ENCODE measurements at places on chromosomes 3 and 15.

GRCh38 chr15:101188637-101189408 lies 63.0 kb downstream of the CHSY1 start:
- no peak for DNase-seq

- DNase-seq, result no peak
Measured at GRCh38 chr3:170709046-170709445, 123.2 kb upstream of the SLC7A14 start.

GRCh38 chr3:65951836-65952505 lies 86.7 kb downstream of the MAGI1 start:
- no peak for DNase-seq

DNA sequence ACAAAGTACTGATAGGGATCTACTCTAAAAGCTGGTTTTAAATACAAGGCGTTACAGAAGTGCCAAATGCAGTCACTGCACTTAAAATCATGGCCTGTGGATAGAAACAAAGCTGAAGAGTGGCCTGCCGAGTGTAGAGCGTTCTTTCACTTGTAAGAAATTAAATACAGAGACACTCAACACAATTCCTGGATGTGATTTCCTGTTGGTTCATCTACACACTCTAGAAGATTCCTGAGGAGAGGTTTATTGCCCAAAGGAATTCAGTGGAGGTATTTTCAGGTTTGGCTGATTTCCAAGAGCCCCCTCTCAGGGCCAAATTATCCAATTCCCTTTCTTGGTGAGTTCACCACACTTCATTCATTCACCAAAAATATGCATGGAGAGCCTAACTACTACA lies 200.3 kb upstream of the IL12A start:
- DNase-seq, result no peak

GRCh38 chr3:58369038-58369437 lies 36.3 kb downstream of the PXK start:
- no peak for DNase-seq

- no peak for DNase-seq
Measured at GRCh38 chr3:78013653-78014052, 973.8 kb downstream of the ROBO2 start.

DNA sequence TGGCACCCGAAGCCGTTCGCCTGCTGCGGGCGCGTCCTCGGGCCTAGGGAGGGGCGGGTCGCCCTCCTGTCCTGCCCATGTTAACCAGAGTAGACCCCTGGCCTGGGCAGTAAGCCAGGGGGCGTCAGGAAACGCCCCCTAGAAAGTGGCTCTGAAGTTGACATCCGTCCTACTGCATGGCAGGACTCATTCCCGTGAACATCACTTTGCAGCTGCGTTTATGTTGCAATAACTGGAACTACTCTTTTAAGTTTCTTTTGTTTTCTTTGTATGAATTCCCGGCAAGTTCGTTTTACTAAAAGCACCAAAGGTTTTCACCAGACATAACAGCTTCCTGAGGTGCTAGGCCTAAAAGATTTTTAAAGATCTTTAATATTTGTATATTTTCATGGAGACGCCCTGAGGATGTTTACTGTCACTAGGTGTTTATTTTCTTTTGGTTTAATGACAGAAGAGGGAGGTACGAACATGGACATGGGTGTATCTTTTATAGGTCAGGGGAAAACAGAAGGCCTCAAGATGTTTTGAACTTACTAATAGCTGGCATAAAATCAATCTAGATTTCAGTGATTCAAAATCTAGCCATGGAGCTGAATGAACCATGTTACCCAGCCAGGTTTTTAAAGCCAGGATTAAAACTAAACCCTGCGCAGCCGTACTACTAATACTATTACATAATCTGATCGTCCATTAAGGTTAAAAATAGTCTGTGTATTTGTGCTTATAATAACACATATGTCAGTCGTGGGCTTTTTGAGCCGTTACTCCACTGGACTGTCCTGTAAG lies 1.0 kb downstream of the C15orf61 start:
- DNase-seq, result no peak

GRCh38 chr3:146838221-146838620 lies 233.1 kb upstream of the PLSCR5 start:
- DNase-seq, result no peak

DNA sequence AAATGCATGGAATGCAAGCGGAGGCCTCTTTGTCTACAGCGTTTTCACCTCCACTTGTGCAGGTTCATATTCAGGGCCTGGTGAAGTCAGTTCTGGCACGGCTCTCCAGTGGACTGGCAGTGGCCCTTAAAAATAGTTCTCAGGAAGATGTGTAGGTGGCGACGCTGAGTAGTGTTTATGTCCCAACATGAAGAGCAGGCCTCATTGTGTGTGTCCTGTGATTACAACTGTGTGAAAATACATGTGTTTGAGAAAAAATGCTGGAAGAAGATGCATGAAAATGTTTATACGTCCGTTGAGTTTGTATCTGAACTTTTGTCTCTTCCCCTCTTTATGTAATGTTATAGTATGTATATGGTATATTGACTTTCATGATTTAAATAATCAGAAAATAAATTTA lies 7.2 kb downstream of the LIPC start:
- DNase-seq, result no peak
